CD4-positive, alpha-beta T cell (primary cell): ENCODE measurements at places on chromosomes 7 and 10.

DNA sequence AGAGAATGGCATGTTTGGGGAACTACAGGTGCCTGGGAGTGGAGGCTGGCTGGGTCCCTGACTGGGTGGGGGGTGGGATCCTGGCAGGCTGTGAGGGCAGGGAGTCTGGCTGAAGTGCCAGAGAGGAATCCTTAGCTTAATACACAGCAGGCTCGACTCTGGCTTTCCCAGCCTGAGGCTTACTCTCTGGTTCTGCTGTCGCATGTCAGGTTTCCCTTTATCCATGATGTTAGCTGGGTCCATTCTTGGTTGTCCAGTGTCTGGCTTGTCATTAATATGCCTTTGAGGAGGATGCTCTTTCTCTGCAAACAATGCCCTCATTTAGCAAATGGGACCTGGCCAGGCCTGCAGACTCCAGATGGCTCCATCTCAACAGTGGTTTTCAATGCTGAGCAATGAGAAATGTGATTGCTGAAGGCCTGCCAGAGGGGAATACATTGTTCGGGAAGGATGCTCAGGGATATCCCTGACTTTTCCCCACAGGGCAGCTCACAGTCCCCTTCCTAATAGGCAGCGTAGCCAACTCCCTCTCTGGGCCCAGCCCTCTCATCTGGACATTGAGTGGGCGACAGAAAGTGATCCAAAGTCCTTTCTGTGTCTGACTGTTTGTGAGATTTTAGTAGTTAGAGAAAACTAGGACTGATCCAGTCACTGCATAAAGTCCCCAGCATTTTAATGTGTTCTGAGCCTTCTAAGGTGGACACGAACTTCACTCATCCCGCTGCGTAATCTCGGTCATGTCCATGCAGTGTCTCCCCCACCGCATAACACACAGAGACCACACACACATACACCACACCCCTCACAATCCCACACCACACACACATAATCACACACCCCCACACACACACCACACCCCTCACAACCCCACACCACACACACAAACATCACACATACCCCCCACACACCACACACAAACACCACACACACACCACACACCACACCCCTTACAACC is 124.9 kb downstream of the ANLN start:
- H3K27me3 ChIP-seq = no peaks in the 10 kb centered on the region
- H3K4me1 ChIP-seq = no peaks in the 10 kb centered on the region
- H3K36me3 ChIP-seq = no peaks in the 10 kb centered on the region
- no peak overlapping the region for H3K4me3 ChIP-seq

DNA sequence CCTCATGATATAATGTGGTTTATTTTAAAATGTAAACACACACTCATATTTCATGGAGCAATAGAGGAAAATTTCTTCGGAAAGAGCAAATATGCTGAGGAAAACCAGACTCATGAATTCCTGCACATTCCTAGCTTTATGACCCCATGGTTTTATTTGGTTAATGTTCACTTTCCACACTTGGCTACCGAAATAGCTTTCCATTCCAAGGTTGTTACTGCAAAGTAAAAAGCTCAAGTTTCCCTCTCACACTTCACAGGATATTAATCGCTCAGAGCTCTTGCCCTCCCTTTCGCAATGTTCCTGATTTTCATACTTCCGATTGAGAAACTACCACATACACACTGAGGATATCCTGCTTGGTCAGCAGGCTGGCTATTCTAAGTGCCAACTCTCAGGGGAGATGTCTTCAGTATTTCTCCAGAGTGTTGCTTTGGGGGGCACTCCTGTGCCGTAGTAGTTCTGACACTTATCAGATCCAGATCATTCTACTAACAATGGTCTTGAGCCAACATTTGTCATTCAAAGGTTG is 77.5 kb upstream of the STEAP1B start:
- no peak for DNase-seq
- no peaks in the 10 kb centered on the region for H3K36me3 ChIP-seq
- H3K4me3 ChIP-seq = no peak overlapping the region
- no peaks in the 10 kb centered on the region for H3K27me3 ChIP-seq
- no peak overlapping the region for H3K27ac ChIP-seq

DNA sequence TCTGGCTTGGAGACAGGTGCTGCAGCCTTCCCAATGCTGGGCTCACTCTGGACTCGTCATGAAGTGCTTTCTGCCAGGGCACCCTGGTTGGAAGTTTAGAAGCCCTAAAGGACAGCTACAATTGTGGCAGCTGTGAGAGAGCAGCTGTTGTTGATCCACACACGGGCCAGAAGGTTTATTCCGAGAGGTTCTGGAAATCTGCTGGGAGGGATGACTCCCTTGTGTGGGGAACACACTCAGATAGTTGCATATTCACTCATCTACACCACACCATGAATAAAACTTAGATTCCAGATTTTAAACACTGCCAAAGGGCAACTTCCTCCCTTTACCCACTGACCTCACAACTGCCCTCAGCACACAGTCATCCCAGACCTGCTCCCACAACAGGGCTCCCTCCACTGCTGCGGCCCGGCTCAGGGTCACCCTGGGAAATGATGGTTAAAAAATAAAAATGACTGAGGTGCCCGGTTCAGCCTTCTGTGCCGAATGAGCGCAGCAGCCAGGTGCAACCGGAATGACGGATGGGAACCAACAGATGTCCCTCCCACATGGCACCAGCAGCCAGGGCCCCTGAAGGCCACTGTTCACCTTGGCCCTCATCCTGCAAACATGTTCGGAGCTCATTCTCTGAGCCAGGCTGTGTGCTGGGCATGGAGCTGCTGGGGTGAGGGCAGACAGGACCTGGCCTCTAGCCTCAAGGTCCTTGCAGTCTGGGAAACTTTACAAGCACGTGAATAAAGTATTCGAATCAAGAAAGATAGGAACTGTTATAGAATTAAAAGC is 40.2 kb downstream of the ASB13 start:
- H3K36me3 ChIP-seq = no peaks in the 10 kb centered on the region
- no peaks in the 10 kb centered on the region for H3K27me3 ChIP-seq
- H3K4me3 ChIP-seq = no peak overlapping the region
- H3K4me1 ChIP-seq = peaks cover 21% of the 10 kb centered on the region

GRCh38 chr10:86946213-86947155 is 10.9 kb downstream of the MMRN2 start:
- H3K27ac ChIP-seq = no peak overlapping the region
- H3K4me3 ChIP-seq = no peak overlapping the region
- no peak for DNase-seq
- H3K4me1 ChIP-seq = peaks cover 23% of the 10 kb centered on the region

DNA sequence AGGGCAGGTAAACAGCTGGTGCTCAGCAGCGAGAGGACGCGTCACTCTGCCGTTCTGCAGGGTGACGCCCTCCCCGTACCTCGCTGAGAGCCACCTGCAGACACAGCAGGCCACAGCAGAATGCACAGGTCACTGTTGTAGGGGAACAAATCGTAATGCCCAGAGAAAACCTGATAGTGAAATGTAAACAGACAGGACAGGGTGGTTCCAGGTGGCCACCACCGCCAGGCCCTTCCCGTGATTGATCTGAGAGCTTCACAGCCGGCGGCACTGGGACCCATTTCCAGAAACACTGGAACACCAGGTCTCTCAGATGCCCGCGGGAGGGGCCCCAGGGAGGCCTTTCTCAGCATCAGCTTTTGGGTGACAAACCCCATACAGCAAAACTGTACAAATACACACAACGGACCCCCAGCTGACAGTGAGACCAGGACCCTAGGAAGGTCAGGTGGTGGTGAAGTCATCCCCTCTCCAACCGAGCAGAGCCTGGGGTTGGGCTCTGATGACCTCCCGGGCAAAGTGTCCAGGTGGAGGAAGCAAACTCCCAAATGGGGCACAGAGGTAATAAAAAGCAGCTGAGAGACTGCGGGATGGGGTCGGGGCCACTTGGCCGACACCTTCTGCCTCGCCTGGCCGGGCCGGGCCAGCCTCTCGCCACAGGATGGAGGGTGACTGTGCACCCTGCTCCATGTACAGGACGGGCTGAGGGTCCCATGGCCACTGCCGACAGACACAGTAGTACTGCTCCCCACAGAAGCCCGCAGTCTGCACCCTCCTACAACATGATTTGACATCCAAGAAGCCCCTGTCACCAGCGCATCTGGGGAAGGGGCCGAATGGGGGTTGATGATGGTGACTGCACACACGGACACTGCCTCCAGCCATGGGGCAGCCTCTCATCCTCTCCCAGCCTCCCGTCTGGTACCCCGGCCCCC is 4.6 kb downstream of the BHLHA15 start:
- no peak overlapping the region for H3K27ac ChIP-seq
- H3K4me1 ChIP-seq = peaks cover 9% of the 10 kb centered on the region
- H3K27me3 ChIP-seq = no peaks in the 10 kb centered on the region
- no peak overlapping the region for H3K4me3 ChIP-seq

DNA sequence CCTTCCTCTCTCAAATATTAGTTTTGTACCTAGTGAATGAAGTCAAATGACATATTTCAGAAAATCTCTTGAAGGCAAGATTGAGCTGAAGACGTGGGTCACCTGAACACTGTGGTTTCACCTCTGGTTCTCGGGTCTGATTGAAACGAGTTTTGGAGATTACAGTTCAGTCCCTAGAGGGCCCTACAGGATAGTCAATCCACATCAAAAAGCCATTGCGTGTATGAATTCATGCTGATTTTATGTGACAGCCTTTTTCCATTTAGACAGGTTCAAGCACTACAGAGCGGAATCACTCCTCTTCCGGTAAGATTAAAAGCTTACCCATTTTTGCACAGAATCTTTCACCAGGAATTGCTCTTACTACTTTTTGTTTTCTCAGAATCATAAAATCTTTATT is 62.2 kb downstream of the VIM start:
- H3K27ac ChIP-seq = no peak overlapping the region
- H3K4me1 ChIP-seq = no peaks in the 10 kb centered on the region
- H3K36me3 ChIP-seq = no peaks in the 10 kb centered on the region

- no peaks in the 10 kb centered on the region for H3K27me3 ChIP-seq
- no peak for DNase-seq
- H3K36me3 ChIP-seq = no peaks in the 10 kb centered on the region
- H3K4me1 ChIP-seq = no peaks in the 10 kb centered on the region
- no peak overlapping the region for H3K4me3 ChIP-seq
These were observed 79.6 kb downstream of the ZNF22 start for GRCh38 chr10:45080331-45080730.

DNA sequence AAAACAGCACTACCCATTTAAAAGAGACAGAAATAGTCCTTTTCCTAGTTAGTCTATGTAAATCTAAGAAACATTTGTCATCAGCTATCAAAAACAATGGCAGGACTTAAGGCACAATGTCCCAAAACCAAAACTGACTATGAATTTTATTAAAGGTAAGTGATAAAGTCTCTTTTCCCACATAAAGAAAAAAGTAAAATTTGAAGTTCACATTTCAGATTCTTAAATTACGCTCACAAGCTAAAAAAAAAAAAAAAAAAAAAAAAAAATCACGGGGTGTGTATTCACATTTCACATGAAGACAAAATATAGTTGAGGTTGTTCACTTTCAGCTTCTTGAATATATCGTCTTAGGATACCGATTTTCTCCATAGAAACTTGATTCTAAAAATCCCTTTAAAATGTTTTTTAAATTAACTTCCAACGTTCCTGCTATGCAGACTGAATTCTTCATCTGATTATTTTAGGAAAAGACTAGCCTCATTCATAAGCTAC is 1.6 kb downstream of the P4HA1 start:
- no peaks in the 10 kb centered on the region for H3K27me3 ChIP-seq
- DNase-seq = no peak
- H3K4me3 ChIP-seq = peak overlapping the region; percentile 97

- no peaks in the 10 kb centered on the region for H3K4me1 ChIP-seq
- H3K27me3 ChIP-seq = no peaks in the 10 kb centered on the region
- H3K4me3 ChIP-seq = no peak overlapping the region
- no peak for DNase-seq
- peaks cover 25% of the 10 kb centered on the region for H3K36me3 ChIP-seq
These were observed 183.6 kb downstream of the LRRC4 start for GRCh38 chr7:127847641-127848040.

GRCh38 chr7:97120713-97121457 is 3.4 kb downstream of the SDHAF3 start:
- DNase-seq = no peak
- peaks cover 10% of the 10 kb centered on the region for H3K4me1 ChIP-seq
- no peaks in the 10 kb centered on the region for H3K27me3 ChIP-seq
- no peak overlapping the region for H3K4me3 ChIP-seq

DNA sequence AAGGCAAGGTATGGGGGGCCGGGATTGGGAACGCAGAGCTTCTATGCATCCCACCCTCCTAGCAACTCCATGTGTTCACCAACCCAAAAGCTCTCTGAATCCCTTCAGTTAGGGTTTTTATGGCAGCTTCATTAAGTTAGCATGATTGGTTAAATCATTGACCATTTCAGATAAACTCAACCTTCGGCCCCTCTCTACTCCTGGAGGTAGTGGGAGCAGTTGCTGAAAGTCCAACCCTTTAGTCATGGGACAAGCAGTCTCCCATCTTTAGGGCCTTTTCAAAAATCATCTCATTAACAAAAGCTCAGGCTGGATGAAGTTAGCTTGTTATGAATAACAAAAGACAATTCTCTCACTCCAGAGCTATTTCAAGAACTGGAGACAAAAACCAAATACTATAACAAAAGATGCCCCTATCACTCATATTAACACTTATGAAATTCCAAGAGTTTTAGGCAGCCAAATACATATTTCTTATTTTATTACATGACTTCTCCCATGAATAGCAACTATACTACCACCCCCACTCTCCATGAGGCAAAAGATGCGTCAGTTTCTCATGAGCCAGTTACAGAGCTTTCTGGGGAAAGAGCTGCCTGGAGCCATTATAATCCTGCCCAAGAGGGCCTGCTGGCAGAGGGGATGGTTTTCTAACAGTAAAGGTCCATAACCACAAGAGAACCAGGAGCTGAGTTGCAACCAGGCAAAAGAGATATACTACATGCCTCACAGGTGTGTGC is 44.6 kb downstream of the SLC16A12 start:
- no peak for DNase-seq
- no peaks in the 10 kb centered on the region for H3K27me3 ChIP-seq
- no peaks in the 10 kb centered on the region for H3K36me3 ChIP-seq
- H3K4me3 ChIP-seq = no peak overlapping the region
- H3K27ac ChIP-seq = no peak overlapping the region

- no peak for DNase-seq
- no peaks in the 10 kb centered on the region for H3K36me3 ChIP-seq
- H3K4me1 ChIP-seq = no peaks in the 10 kb centered on the region
- H3K4me3 ChIP-seq = no peak overlapping the region
- H3K27me3 ChIP-seq = no peaks in the 10 kb centered on the region
These were observed 316.4 kb downstream of the PTEN start for GRCh38 chr10:88179831-88180230.

DNA sequence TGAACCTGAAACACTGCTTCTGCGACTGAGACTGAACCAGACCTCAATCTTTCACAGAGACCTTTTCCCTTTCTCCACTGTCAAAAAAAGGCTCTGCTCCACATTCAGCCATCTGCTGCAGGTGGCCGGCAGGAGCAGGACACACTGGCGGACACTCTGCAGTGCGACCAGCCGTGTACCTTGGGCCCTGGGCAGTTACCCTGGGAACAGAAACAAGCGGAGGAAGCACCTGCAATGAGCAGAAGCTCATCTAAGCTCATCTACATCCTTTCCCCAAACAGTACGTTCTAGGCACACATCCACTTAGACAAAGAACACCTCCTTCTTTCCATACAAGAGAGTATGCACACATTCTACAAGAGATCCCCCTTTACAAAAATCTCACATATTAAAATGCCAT is 22.8 kb downstream of the VOPP1 start:
- H3K27me3 ChIP-seq = no peaks in the 10 kb centered on the region
- no peak overlapping the region for H3K4me3 ChIP-seq
- peaks cover 11% of the 10 kb centered on the region for H3K36me3 ChIP-seq
- peaks cover 84% of the 10 kb centered on the region for H3K4me1 ChIP-seq
- DNase-seq = no peak
- no peak overlapping the region for H3K27ac ChIP-seq
